ENCODE measurements at places on chromosomes 11 and 22.

DNA sequence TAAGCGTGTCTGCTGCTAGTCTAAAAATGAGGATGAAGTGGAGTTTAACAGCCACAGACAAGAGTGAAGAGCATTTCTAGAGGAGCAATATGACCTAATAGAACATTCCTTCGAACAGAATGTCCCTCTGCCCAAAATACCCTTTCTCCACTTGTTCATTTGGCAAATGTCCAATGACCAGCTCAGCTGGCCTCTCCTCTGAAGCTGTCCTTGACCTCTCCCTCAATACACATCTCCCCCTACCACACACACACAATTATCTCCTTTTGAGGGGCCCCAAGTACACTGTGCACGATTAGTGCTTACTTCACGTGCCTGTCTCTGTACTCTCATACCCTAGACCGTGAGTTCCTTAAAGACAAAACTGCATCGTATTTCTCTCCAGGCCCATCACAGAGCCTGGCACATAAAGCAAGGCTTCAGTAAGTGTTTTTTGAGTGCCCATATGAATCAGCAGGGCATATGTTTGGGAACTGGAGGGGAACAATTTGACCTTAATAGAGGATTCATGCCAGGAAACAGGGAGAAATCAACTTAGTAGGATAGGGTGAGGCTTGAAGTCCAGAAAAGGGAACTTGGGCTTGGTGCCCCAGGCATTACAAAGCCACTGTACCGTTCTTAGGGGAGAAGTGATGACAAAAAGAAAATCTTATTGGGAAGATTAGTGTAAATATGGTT, 18.1 kb upstream of the NCAM1 start:
- no peak for DNase-seq

- no peak for DNase-seq
Measured at GRCh38 chr22:29348956-29349355, 33.5 kb upstream of the RASL10A start.

- no peak for DNase-seq
Measured at GRCh38 chr11:115430345-115430744, 73.9 kb downstream of the CADM1 start.

- DNase-seq: no peak
Measured at GRCh38 chr22:43400449-43400848, 11.4 kb upstream of the MPPED1 start.

- no peak for DNase-seq
Measured at GRCh38 chr22:45235101-45235777, 5.5 kb downstream of the KIAA0930 start.
